Esophagus (tissue), 2 donors: ENCODE measurements at places on chromosomes 11 and 22. TPM values are rescaled to one million over a fixed set of nuclear protein-coding genes. Genes with fewer than 3 reads are reported as not detected.

KRTAP5-8 gene
- polyA plus RNA-seq: 0.31 TPM

DKK3 gene
- 26.7 TPM for polyA plus RNA-seq

C11orf21 gene
- polyA plus RNA-seq: 0.45 TPM

OR52H1 gene
- polyA plus RNA-seq: not detected

OR5L2 gene
- not detected for polyA plus RNA-seq

APOL4 gene
- 2.4 TPM for polyA plus RNA-seq

ACRV1 gene
- polyA plus RNA-seq: not detected

DEUP1 gene
- polyA plus RNA-seq: not detected

LIMK2 gene
- polyA plus RNA-seq: 43.5 TPM
